ENCODE measurements at places on chromosomes 16 and 17. TPM values are rescaled to one million over a fixed set of nuclear protein-coding genes. Genes with fewer than 3 reads are reported as not detected.

The RUNDC3A gene
- total RNA-seq: 0.14 TPM

The CCL13 gene
- total RNA-seq: not detected

The TNK1 gene
- total RNA-seq: not detected

The TEX19 gene
- 1.0 TPM for total RNA-seq

The IGF2BP1 gene
- total RNA-seq: 114 TPM

The ALOX15B gene
- total RNA-seq: not detected

The SPATA32 gene
- not detected for total RNA-seq

The PLXDC1 gene
- total RNA-seq: 0.06 TPM

The BAIAP3 gene
- total RNA-seq: 0.34 TPM

The VTN gene
- total RNA-seq: 0.08 TPM

The P2RX5 gene
- total RNA-seq: 3.0 TPM

The IKZF3 gene
- not detected for total RNA-seq

The DHX58 gene
- total RNA-seq: 0.12 TPM

The KRT33B gene
- total RNA-seq: not detected

The ZNF385C gene
- total RNA-seq: 1.5 TPM

The DRC3 gene
- total RNA-seq: 0.89 TPM

The SCRN2 gene
- 12.9 TPM for total RNA-seq

The NPIPB6 gene
- 0.20 TPM for total RNA-seq

The BBS2 gene
- 11.7 TPM for total RNA-seq

The SBK1 gene
- 0.59 TPM for total RNA-seq

The PRSS8 gene
- total RNA-seq: not detected

The USP43 gene
- total RNA-seq: not detected

The NEK8 gene
- 2.6 TPM for total RNA-seq

The MRPL58 gene
- 39.6 TPM for total RNA-seq

The TAT gene
- total RNA-seq: not detected

The ZNF747 gene
- 11.2 TPM for total RNA-seq

The ZNF652 gene
- total RNA-seq: 28.2 TPM

The GRAPL gene
- 0.40 TPM for total RNA-seq

The DLX4 gene
- total RNA-seq: 0.34 TPM

The MFAP4 gene
- total RNA-seq: 82.5 TPM

The PAFAH1B1 gene
- total RNA-seq: 49.6 TPM

The METRNL gene
- 46.2 TPM for total RNA-seq

The KCNH4 gene
- not detected for total RNA-seq

The RPH3AL gene
- 2.6 TPM for total RNA-seq

The MCRIP1 gene
- 146 TPM for total RNA-seq

The RNF222 gene
- total RNA-seq: not detected

The C16orf78 gene
- not detected for total RNA-seq

The NQO1 gene
- 14.6 TPM for total RNA-seq

The SPEM1 gene
- total RNA-seq: not detected

The SCGB1C2 gene
- not detected for total RNA-seq

The ZNF423 gene
- total RNA-seq: 7.9 TPM

The CYTH1 gene
- 29.1 TPM for total RNA-seq

The ITGAL gene
- total RNA-seq: not detected

The TIGD7 gene
- 4.7 TPM for total RNA-seq

The TBC1D3G gene
- not detected for total RNA-seq

The GRIN2A gene
- total RNA-seq: not detected
